Fibroblast of skin of back (primary cell): ENCODE measurements at places on chromosomes 11 and 22.

DNA sequence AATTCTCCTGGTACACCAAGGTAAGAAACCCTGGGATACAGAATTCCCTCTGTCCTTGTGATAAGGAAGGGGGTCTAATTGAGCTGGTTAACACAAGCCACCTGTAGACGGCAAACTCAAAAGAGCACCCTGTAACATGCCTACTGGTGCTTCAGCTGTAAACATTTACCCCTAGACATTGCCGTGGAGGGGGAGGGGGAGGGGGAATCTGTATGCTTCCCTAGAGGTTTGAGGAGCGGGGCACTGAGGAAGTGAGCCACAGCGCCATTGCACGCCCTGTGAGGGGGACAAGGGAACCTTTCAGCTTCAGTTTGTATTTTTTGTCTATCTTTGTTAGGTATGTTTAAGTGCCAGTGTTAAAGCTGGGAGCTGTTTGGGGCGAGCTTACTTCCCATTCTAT, 99.8 kb downstream of the AASDHPPT start:
- DNase-seq, result no peak

GRCh38 chr11:60891103-60891741, 15.2 kb downstream of the PRPF19 start:
- DNase-seq, result no peak

GRCh38 chr22:47656806-47657205, 894.4 kb downstream of the TBC1D22A start:
- DNase-seq, result no peak

- no peak for DNase-seq
Observed at GRCh38 chr11:64101461-64101860, 64.5 kb downstream of the MACROD1 start.

DNA sequence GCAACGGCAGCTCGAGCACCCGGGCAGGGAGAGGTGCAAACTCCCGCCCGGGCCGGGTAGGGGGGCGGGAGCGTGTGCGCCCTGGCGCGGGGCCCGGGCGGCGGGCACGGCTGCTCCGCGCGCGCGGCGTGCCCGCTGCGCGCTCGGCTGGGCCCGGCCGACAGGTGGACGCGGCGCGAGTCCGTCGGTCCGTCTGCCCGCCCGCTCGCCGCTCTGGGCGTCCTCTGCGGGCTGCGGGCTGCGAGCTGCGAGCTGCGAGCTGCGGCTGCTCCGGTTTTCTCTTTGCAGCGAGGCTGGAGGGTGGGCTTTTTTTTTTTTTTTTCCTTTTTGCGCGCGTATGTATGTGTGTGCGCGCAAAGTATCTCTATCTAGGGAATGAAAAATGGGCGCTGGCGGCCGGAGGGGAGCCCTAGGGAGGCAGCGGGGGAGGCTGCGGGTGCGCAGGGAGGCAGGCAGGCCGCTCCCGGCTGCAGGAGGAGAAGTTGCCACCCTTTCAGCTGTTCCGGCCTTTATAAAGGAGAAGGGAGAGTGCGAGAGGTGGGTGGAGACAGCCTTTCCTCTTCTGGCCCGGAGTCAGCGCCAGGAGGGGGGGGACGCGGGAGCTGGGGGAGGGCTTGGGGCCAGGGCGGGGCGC, at the start of gene PDGFB:
TSS of gene PDGFB (minus strand) at position 487 of the 634 bp plus-strand sequence. CDS start 1,019 bp downstream, outside the sequence.
- DNase-seq, result no peak

GRCh38 chr22:35769974-35770373, 52.3 kb downstream of the APOL5 start:
- DNase-seq, result no peak

- no peak for DNase-seq
Observed at GRCh38 chr11:115409691-115410220, 94.5 kb downstream of the CADM1 start.

DNA sequence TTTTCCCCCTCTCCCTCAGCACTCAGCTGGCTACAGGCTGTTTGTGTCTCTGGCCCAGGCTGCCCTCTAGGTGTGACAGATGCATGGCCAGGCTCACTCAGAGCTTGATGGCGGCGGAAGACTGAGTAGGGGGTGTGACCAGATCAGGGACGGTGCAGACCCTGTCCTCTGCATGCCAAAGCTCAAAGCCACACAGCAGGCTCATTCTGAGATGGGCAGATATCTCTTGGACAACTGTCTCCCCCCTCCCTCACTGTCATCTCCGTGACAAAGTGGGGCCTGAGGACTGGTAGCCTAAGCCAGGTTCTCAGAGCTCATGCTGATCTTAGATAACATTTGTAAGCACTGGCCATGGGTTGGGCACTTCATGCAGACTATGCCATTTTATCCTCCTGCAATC, 231.3 kb downstream of the DSCAML1 start:
- no peak for DNase-seq

DNA sequence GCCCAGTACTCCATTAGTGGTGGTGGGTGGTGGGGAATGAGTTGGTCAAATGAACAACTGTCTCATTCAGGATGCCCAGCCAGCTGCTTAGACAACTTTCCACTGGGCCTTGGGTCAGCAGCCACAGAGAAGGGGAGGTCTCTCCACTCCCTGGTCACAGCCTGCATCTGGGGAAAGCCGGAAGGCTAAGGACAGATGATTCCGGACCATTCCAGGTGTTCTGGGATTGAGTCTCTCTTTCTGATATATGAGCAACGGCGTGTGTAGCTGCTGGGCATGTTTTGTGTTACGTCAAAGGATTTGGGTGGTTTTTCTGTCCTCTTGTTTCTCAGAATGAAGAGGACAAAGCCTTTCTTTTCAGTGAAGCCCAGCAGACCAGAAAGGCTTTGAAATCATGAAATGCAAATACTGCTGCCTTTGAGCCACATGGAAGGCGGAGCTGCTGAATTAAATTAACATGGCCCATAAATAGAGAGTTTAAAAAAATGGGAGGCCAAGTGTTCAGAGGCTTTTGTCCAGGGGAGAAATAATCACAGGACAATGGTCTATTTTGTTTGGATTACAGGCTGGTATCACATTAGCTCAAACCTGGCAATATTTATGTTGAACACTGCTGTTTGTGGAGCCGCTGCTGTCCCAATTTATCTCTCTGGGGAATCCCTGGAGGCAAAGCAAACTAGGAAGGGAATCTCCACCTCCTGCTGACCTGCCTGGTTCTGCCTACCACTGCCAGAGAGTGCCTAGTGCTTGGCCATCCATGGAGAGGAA, 234.4 kb upstream of the E2F8 start:
- no peak for DNase-seq

GRCh38 chr11:64347193-64347867, 7.3 kb downstream of the CCDC88B start:
- DNase-seq, result no peak

DNA sequence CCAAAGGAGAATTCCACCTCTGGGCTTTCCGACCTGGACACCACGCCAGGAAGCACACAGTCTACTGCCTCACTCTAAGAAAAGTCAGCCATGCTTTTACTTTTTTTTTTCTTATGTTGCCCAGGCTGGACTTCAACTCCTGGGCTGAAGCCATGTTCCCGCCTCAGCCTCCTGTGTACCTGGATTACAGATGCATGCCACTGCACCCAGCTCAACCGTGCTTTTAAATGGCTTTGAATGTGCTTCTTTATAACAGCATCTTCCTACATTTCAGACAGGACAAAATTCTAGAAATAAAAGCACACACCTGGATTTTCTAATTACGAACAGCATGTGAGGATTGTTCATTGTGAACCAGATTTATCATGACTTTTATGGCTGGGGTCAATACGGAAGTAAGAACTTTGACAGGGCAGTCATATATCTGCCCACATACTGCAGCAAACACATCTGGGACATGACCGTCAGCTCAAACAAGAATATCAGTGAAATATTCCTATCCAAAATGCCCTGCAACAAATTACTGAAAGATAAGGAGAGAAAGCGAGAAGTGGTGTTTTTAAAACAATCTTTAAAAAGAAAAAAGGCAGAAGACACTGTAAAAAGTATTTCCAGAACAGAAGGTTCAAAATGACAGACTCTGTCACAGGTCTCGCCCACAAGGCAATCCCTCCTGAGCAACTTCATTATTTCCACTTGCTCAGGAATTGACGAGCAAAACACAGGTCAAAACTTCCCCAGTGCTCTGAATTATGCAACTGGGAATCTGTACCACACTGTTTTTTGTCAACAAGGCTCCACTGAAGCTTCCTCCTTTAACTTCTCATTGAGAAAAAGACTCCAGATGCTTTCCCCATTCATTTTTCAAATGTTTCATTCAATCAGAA, 42.1 kb downstream of the PACSIN2 start:
- no peak for DNase-seq

DNA sequence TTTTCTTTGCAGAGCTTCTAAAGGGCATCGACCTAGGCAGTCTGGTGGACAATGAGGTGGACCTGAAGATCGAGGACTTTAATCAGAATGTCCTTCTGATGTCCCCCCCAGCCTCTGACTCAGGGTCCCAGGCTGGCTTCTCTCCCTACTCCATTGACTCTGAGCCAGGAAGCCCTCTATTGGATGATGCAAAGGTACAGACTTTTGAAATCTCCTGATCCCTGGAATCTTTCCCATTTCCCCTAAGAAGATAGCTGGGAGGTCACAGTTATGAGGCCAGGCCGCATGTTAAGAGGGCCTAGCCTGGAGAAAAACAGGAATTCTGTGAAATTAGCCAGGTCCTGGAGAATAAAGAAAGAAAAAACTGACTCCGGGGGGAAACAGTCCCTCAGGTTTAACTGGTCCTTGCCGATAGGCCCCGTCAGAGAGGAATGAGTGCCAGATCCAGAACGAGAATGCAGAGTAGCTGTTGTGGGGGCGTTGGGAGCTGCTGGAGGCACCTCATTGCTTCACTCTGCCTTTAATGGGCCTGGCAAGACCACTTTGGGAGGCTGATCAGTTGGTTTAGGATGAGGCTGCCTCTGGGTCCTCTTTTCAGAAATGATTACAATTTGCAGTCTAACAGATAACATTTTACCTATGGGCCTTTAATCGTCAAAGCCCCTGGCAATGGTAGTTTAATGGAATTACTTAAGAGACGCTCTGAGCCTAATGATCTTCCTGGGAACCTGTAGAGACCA, 39.2 kb downstream of the SHISA8 start:
- no peak for DNase-seq

GRCh38 chr22:43131773-43132501, 11.3 kb downstream of the MCAT start:
- DNase-seq, result no peak

DNA sequence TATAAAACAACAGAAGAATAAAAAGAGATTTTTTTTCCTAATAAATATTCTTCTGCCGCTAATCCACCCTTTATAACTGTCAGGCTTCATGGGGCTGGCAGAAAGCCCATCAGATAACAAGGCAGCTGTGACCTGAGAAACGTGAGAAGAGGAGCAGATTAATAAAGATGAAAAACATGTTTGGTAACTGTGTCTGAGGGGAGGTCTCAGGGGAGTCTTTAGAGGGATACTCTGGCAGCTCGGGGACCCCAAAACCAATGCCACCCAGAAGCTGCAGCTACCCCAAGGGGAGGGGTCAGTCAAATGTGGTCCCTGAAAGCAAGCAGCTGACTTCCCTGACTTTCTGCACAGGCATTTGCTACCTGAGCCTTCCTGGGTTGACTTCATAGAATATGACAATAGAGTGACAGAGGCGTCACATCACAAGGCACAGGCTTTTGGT, 48.4 kb upstream of the POU2AF1 start:
- DNase-seq, result peak; percentile 13

GRCh38 chr11:66225066-66225465, 43.4 kb upstream of the RAB1B start:
- DNase-seq, result no peak

- peak; percentile 95 for DNase-seq
Observed at GRCh38 chr11:10322830-10323792, 18.2 kb downstream of the ADM start.

DNA sequence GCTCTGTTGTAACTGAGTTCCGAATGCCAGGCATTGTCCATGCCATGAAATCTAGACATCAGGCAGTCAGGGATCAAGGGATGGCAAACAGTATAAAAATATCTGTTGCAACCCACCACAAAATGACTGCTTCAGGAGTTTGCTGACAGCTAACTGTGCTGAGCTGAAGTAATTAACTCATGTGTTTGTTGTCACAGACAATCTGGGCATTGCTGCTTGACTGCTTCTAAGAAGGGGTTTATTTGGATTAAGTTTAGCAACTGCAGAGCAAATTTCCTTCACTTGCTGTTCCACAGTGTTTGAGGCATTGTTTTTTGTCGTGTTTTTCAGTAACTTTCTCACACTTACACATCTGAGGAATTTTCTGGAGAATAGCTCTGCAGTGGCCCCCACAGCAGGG, 30.4 kb downstream of the BSX start:
- no peak for DNase-seq

DNA sequence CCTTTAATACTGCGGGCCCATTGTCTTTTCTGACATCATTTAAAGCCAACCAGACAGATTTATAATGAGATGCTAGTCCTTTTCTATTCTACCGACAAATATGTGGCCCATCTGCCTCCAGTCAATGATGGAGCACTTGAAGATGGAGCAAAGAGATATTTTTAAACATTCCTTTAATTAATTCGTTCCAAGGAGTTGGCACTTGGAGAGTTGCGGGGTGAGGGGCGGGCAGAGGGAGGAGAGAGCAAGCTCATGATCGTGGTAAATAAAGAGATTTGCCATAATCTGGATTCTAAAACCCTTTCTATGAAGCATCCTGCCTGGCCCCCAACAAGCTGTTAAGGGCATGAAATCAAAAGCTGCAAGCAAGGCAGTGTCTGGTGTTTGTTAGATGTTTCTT, 5.0 kb downstream of the SLC1A2 start:
- DNase-seq, result no peak

- DNase-seq, result no peak
Observed at GRCh38 chr11:120598517-120599257, 87.1 kb downstream of the GRIK4 start.

DNA sequence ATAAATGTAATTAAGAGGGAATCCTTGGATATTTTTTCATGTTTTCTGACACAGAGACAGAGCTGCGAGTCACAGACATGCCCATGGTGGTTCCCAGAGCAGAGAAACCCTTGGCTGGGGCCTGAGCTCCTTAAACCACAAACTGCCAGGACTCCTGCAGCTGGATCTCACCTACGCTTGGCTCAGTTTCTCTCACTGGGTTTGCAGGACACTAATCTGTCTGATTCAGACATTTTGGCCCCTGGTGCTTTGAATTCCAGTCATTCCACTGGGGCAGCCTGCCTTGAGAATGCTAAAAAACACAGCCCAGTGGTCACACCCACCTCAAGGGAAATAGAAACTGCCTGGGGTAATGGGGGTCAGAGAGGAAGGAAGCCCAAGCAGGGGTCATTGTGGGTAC, 122.6 kb downstream of the CCDC81 start:
- peak; percentile 62 for DNase-seq

GRCh38 chr11:128625326-128625725, 38.0 kb upstream of the ETS1 start:
- DNase-seq, result no peak

GRCh38 chr22:46006379-46007002, 29.5 kb upstream of the WNT7B start:
- peak; percentile 88 for DNase-seq

- peak; percentile 51 for DNase-seq
Observed at GRCh38 chr11:58963551-58964104, 24.3 kb downstream of the GLYATL1 start.
